Activated B cell treated with CpG ODN at 0.5 μM for 24 hours (primary cell): ENCODE measurements at places on chromosomes 3 and 15. TPM values are rescaled to one million over a fixed set of nuclear protein-coding genes. Genes with fewer than 3 reads are reported as not detected.

DNA sequence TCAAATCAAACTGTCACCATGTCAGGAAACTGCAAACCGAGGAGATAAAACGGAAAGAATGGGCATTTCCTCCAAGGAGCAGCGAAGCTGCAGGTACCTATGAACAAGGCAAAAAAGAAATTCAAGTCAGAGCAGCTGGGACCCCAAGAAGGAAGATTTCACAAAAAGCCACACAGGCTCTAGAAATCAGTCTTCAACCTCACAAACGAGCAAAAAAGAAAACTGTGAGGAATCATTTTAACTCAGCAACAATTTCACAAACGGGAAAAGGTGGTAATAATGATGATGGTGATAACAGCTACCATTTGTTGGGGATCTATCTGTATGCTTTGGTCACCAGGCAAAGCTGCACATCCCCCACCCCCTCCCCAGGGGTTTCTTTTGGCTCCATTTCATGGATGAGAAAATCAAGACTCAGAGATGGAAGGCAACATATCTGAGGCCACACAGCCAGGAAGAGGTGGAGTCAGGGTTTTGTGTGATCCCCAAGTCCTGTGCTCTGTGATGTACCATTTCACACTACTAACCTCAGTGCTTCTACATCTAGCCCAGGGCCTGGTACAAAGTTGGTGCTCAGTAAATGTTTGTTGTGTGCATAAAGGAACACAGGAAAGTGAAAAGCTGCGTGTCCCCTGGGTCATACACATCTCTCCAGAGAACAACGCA is 109.9 kb downstream of the IQSEC1 start:
- no peak overlapping the region for H3K27ac ChIP-seq
- no peak overlapping the region for H3K4me3 ChIP-seq

DNA sequence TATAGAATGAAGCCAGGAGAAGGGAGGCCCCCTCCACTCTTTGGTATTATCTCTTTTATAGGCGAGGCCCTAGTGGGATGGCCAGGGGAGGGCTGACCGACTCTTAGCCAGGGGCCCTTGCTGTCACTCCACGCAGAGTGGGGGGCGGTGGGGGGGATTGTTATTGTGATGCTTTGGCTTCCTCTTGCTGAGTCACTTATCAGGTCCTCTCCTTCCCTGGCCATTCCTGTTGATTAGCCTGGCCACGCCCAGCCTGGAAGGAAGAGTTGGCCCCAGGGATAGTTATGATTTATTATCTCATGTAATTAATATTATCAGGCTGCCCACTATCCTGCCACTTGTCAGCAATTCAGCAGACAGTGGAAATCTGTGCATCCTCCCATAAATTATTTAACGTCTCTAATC is 25.5 kb upstream of the SKOR1 start:
- peaks cover 14% of the 10 kb centered on the region for H3K4me1 ChIP-seq
- H3K27me3 ChIP-seq = no peaks in the 10 kb centered on the region
- DNase-seq = no peak
- H3K36me3 ChIP-seq = peaks cover 3% of the 10 kb centered on the region
- H3K4me3 ChIP-seq = no peak overlapping the region
- no peak overlapping the region for H3K27ac ChIP-seq

DNA sequence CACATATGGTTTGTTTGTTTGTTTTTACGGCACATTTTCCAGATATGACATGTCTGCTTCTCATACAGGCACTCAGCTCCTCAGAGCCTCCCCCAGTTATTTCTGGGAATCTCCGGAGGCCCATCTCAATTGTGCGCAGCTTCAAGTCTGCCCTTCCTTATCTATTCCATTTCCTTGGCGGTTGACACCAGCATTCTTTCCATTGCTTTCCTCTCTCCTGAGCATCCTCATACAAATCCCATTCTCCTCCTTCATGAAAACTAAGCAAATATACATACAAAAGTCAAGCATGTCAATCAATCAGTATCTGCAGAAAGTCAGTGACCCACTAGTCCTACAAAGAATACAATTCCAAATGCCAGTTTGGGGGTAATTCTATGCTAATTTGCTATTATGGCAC is 166.7 kb downstream of the SQOR start:
- no peak for DNase-seq
- H3K4me1 ChIP-seq = no peaks in the 10 kb centered on the region
- peaks cover 6% of the 10 kb centered on the region for H3K27me3 ChIP-seq
- H3K4me3 ChIP-seq = no peak overlapping the region
- no peak overlapping the region for H3K27ac ChIP-seq
- no peaks in the 10 kb centered on the region for H3K36me3 ChIP-seq

DNA sequence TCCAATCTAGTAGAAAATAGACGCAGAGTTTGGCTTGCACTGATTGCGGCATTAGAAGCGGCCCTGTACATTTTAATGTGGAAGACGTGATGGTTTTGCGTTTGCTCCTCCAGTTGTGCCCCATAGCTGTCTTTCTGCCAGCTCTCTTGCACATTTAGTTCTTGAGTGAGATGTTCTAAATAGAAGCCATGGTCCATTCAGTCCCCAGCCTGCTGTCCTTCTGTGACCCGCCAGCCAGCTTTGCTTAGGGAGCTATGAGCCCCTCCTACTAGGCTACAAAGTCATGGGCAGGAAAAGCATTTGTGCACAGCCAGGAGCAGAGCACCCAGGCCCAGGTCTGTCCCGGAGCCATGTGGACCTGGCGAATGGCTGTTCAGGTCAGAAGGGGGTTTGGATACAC is 50.3 kb downstream of the APBA2 start:
- no peak overlapping the region for H3K27ac ChIP-seq
- H3K4me1 ChIP-seq = no peaks in the 10 kb centered on the region
- H3K4me3 ChIP-seq = no peak overlapping the region
- H3K27me3 ChIP-seq = no peaks in the 10 kb centered on the region

GRCh38 chr3:76402926-76403325 is 617.6 kb upstream of the ZNF717 start:
- no peak overlapping the region for H3K4me3 ChIP-seq
- no peaks in the 10 kb centered on the region for H3K4me1 ChIP-seq
- H3K27me3 ChIP-seq = no peaks in the 10 kb centered on the region
- DNase-seq = no peak
- H3K27ac ChIP-seq = no peak overlapping the region

GRCh38 chr3:8702560-8702959 is 31.0 kb upstream of the CAV3 start:
- no peak overlapping the region for H3K27ac ChIP-seq
- no peak overlapping the region for H3K4me3 ChIP-seq
- H3K4me1 ChIP-seq = no peaks in the 10 kb centered on the region
- no peak for DNase-seq
- H3K27me3 ChIP-seq = peaks cover 2% of the 10 kb centered on the region
- H3K36me3 ChIP-seq = no peaks in the 10 kb centered on the region

- no peaks in the 10 kb centered on the region for H3K4me1 ChIP-seq
- no peak overlapping the region for H3K4me3 ChIP-seq
- H3K27me3 ChIP-seq = no peaks in the 10 kb centered on the region
- DNase-seq = no peak
- H3K27ac ChIP-seq = no peak overlapping the region
These were observed 35.7 kb downstream of the IGF2BP2 start for GRCh38 chr3:185789134-185789533.

ERICH6 gene
- not detected in 2 replicates for total RNA-seq
